ENCODE measurements at places on chromosomes 2 and 18. TPM values are rescaled to one million over a fixed set of nuclear protein-coding genes. Genes with fewer than 3 reads are reported as not detected.

- DNase-seq: no peak
These were observed 127.4 kb upstream of the AQP4 start for GRCh38 chr18:26992926-26993325.

DNA sequence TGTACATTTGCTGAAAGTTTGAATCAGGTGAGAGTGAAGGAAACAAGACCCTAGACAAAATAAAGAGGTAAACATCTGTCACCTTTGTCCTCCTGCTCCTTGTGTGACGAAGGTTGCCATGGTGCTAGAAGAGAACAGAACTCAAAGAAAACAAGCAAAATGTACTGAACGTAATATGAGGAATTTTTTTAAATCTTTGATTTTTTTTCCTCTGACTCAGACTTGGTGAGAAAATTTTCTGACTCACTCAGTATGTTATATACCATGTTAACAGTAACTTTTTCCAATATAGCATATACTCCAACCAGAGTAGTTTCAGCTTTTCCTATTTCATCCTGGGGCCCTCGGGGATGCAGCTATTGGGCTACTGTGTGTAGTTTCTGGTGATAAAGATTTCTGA is 2114.6 kb upstream of the PIK3C3 start:
- no peak for DNase-seq

GRCh38 chr2:88560619-88561307 is 66.5 kb downstream of the EIF2AK3 start:
- DNase-seq: no peak

- DNase-seq: no peak
These were observed 187.0 kb downstream of the CYRIA start for GRCh38 chr2:16478434-16479210.

DNA sequence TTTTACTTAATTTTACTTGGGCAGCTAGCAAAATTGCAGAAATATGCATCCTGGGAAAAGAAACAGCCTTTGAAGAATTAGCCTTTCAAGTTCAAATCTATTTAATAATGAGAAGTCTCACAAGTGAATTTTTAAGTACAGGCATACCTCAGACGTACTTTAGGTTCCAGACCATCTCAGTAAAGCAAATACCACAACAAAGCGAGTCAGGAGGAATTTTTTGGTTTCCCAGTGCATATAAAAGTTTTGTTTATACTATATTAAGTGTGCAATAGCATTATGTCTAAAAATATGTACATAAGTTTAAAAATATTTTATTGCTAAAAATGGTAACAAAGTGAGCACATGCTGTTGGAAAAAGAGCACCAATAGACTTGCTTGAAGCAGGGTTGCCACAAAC is 50.8 kb upstream of the TWSG1 start:
- DNase-seq: no peak

GRCh38 chr2:24907116-24907515 is 12.9 kb downstream of the ADCY3 start:
- no peak for DNase-seq

DNA sequence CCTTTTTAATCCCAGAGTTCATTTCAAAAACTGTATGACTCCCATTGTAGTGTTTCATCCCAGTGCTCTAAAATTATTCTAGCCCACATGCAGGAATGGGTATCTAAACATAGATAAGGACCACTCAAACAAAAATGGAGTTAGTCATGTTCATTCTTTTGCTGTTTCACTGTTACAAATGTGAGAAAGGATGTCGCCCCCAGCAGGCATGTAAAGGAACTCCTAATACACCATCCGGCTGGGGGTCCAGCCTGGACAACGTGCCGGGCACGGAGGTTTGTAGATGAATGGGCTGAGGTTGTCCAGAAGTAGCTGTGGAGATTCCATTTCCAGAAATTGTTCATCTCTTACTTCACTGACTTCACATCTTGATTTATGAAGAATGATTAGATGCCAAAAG is 101.9 kb upstream of the RAB12 start:
- no peak for DNase-seq

- no peak for DNase-seq
These were observed 61.7 kb downstream of the PRKCE start for GRCh38 chr2:45713136-45713535.

DNA sequence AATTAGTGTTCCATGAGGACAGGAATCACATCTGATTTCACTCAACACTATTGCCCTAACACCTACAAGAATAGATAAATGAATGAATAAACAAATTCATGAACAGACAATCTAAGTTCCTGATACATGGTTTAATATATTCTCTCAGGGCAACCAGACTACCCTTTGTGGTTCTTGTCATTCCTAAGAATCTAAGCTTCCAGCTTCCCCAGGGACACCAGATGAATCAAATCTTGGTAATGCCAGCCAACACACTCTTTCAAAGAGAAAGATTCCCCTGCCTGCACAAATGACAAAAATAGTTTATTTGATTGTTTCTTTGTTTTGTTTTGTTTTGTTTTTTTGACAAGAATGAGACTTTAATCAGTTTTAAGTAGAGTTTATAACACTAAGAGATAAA is 237.5 kb upstream of the CHAC2 start:
- DNase-seq: no peak

DNA sequence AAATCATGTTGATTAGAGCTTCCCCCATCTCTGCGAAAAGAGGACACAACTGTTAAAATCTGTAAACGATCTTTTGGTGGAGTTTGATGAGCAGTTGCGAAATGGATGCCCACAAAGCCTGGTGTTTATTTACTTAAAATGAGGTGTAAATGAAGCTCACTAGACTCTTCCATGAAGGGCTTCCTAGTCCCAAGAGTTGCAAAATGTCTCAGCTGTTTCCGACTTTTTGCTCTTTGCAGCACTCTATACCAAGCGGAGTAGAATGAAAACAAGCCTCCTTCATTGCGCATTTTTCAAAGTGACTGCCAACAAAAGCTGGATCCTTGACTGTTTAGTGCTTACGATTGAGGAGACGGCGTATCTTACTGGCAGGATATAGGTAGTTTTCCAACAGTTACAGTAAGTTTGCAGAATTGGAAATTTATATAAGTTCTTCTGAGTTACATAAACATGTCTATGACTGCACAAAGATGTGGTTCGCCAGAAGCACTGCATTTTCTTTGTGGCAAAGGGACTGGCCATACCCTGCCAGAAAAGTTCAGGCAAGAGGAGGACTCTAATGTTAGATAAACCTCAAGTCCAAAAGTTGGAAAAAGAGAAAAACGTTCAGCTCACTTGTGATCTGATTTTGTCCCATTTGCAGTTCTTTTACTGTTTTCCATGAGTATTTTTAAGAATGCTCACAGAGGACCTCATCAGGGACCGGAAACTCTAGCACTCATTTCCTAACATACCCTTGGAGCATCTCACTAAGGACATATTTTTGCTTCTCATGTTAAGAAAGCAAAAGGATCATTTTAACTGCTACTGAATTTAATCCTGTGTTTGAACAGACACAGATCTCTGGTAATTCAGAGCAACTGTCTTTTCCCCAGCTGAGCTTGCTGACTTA is 42.7 kb downstream of the COLEC12 start:
- DNase-seq: no peak

- DNase-seq: no peak
These were observed 26.3 kb upstream of the CASP10 start for GRCh38 chr2:201156640-201157039.

GRCh38 chr2:67067656-67068055 is 329.5 kb upstream of the ETAA1 start:
- DNase-seq: no peak

GRCh38 chr2:61255580-61256437 is 93.8 kb downstream of the C2orf74 start:
- DNase-seq: no peak

DNA sequence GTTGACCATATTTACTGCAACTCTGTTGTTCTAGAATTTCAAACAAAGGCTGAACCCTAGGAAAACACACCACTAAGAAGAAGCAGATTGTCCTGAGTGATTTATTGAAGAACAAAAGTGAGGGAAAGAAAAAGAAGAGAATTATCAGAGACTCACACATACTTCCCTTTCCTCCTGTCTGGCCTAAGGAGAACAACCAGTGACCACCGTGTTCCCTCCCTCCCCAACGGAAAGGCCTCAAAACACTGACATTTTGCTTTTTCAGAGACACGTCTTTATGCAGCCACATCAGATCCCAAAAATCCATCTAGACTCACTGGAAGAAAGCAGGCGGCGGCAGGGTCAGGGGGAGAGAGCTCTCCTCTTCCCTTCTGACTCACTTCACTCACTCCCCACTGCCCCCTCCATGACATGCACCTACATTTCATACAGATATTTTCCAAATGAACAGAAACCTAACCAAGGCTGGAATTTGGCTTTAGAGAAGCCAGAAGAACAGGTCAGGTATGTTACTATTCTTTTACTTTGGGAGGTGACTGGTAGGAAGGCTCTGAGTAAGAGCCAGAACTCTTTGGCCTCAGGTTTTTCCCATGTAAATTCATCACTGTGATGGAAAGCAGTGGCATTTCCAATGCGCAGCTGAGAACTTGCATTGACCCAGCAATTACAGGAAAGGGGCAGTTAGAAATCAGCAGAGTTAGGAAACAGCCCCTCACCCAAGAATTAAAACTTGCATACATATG is 169.9 kb downstream of the BCL11A start:
- no peak for DNase-seq

DNA sequence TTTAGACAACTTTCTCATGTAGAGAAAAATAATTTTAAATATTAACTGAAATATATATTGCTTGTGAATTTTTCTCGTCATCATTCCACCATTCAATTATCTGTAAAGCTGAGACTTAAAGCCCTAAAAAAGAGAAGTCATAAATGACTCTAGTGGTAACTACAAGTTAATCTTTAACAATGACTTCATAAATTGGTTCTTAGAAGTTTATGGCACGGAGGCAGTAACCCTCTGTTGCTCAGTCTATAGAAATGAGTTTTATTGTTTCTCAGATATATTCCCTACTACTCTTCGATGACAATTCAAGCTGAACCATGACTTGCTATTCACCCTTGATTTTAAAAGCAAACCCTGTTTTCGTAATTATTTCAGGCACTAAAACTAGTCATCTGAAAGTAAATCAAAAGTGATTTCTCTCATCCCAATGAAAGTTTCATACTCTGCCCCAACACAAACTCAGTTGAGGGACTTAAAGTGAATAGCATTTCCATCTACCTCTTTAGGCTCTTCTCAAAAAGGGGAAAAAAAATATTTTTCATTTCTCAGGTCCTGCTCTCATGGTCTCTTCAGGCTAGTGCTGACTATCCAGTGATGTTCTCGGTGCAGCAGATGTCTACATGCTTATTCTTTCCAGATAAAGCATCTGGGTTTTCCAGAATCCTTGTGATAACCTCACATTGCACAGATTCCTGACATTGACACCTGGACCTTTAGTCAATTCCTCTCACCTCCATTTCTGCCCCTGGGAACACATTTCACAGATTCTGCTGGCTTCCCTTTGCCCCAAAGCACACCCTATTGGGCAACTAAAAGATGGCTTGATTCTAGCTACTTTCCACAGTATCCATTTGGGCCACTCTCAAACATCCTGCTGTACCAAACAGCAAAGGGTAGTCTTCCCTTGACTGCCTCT is 207.8 kb upstream of the LRATD1 start:
- DNase-seq: no peak

- DNase-seq: no peak
These were observed 23.9 kb downstream of the SLC20A1 start for GRCh38 chr2:112669667-112670066.

DNA sequence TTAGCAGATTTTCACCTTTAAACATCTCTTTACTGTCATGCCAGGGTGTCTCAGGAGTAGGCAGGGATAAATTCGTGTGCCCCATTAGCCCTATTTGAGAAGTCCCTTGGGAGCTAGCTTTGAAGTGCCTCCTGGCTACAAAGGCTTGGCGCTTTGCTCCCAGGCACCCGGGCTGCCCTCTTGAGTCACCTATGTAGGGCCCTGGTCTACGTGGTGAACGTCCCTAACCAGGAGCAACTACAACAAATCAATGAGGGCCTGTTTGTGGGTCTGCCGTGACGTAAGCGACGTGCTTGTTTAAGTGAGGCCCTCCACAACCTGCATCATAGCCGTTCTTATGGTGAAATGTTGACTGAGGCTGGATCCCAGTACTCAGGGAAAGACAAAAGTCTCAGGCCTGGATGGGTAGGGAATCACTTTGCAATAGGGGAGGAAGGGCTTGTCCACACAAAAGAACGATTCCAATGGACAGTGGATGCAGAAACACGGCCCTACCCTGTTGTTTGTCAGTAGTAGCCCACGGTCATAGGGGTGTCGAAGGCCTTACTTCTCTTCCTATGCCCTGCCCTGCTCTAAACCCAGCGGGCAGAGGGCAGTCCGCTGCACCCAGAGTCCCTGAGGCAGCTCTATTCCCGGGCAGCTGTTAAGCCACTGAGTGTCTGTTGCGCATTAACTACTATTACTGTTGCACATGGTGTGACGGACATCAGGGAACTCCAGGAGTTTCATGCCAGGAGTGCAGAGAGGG is 93.9 kb downstream of the INHBB start:
- no peak for DNase-seq

- no peak for DNase-seq
These were observed 62.8 kb downstream of the SFXN5 start for GRCh38 chr2:73008766-73009135.

DNA sequence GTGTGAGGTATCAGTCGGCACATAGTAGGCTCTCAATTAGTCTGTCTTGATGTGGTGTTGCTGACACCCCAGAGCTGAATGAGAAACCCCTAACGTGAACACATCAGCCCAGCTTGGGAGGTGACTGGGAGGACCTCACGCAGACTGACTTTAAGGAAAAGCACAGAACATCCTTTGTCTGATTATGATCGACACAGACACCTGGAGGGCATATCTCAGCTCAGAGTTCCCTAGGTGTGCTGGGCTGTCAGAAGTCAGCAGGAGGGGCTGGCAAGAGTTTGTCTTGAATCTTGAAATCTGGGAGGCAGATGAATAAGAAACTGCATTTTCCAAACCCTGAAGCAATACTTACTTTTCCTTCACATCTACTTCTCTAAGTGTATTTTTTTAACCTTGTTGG is 16.8 kb upstream of the MYCN start:
- DNase-seq: no peak

GRCh38 chr2:97747716-97748115 is 34.3 kb downstream of the ZAP70 start:
- no peak for DNase-seq

- DNase-seq: no peak
These were observed 141.7 kb upstream of the TWIST2 start for GRCh38 chr2:238706163-238706562.

GRCh38 chr2:220123751-220124150 is 496.3 kb downstream of the SLC4A3 start:
- DNase-seq: no peak

Gene SRD5A2
- 0.28 TPM for total RNA-seq

Gene TSPYL6
- total RNA-seq: not detected

Gene CD8B2
- 22.1 TPM for total RNA-seq

Gene ARHGAP15
- 182 TPM for total RNA-seq

Gene UGT1A10
- 0.09 TPM for total RNA-seq

Gene GPR55
- total RNA-seq: 2.1 TPM

Gene MTCL1
- 11.0 TPM for total RNA-seq

Gene GAD1
- 1.0 TPM for total RNA-seq

Gene IL1F10
- not detected for total RNA-seq

Gene AQP4
- 0.24 TPM for total RNA-seq

Measured in thymus (tissue), 14 donors.